ENCODE measurements at places on chromosomes 3 and 15.

GRCh38 chr15:26736502-26737248, 36.2 kb downstream of the GABRB3 start:
- DNase-seq, result no peak
- H3K4me1 ChIP-seq, result no peaks in the 10 kb centered on the region
- no peak overlapping the region for H3K4me3 ChIP-seq
- H3K27ac ChIP-seq, result no peak overlapping the region
- H3K36me3 ChIP-seq, result no peaks in the 10 kb centered on the region
- H3K27me3 ChIP-seq, result no peaks in the 10 kb centered on the region

DNA sequence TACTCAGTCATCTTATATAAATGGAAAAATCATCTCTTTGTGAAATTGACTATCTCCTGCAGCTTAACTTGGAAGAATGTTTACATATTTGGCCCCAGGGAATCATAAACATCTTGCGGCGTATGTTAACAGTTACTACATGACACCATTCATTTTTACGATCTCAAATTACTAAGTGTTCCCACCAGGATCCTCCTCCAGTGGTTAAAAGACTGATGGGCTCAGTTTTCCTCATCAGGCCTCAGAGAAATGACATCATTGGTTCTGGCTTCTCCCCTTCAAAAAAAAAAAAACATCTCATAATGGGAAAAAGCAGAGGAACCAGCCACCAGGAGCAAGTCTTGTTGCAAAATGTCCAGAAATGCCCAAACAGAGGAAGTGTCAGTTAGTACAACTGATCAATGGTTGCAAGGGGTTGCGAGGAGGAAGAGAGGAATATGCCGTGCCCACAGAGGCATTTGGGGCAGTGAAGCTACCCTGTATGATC, 70.5 kb upstream of the LIPC start:
- H3K4me3 ChIP-seq, result no peak overlapping the region
- H3K4me1 ChIP-seq, result peaks cover 26% of the 10 kb centered on the region
- H3K27me3 ChIP-seq, result no peaks in the 10 kb centered on the region
- DNase-seq, result peak; percentile 14
- no peaks in the 10 kb centered on the region for H3K36me3 ChIP-seq

GRCh38 chr15:61479613-61480012, 250.5 kb upstream of the RORA start:
- H3K27ac ChIP-seq, result no peak overlapping the region
- no peaks in the 10 kb centered on the region for H3K27me3 ChIP-seq
- H3K4me1 ChIP-seq, result no peaks in the 10 kb centered on the region
- DNase-seq, result no peak

DNA sequence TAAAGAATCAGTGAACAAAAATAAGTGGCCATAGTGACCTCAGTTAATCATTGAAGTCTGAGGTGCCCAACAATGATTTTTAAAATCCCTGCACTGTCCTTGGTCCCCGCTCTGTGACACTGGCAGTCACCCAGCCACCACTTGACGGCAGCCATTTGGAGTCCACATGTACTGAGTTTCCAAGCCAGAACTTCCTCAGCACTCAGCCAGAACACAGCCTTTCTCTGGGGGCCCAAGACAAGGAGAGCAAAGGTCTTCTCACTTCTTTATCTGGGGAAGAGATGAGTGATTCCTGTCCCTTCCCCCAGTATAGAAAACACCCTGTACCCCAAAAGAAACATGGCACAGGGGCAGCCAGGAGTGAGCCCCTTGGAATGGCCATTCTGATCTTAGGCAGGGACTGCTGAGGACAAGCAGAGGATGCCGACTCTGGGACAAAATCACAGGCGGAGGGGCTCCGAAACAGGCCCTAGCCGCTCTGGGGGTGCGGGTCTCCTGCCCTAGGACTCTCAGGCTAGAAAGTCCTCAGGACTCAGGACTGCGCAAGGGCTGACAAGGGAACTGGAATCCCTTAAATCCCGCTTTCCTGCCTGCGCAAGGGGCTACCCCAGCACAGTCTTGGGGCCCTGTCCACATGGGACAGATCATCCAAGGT, 12.8 kb downstream of the PAK6 start:
- no peak for DNase-seq
- H3K4me1 ChIP-seq, result peaks cover 31% of the 10 kb centered on the region
- H3K27me3 ChIP-seq, result peaks cover 4% of the 10 kb centered on the region
- no peak overlapping the region for H3K27ac ChIP-seq

DNA sequence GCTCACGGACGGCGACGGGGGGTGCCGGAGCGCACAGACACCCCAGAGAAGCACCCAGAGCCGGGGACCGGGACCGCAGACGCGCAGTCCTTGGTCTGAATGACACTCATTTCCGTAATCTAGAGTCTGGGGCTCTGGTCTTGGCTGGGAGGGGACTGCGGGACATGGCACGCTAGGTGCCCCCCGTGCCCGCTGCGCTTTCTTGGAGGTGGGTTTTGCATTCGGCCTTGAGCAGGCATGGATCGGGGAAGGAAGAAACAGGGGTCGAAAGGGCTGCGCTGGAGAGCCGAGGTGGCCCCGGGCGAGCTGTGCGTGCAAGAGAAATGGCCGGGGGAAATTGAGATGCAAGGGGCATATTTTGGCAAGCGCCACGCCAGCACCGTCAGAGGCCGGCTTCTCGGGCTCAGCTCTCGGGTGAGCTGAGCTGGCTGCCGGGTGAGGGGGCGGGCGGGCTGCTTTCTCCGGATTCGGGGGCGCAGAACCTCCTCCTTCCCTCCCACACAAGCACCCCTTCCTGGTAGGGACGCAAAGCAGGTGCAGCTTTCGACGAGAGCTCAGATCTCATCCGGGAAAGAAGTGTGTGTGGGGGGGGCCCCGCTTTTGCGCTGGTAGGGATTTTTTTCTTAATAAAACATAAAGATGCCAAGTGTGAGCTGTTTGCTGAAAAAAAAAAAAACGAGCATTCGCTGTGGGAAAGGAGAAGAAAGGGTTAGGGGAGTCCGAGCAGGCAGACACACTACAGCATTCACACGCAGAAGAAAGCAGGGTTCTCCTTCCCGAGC, 963 bp upstream of the NTRK3 start:
- H3K4me3 ChIP-seq, result no peak overlapping the region
- H3K4me1 ChIP-seq, result peaks cover 5% of the 10 kb centered on the region
- H3K27me3 ChIP-seq, result peaks cover 49% of the 10 kb centered on the region
- DNase-seq, result no peak

GRCh38 chr3:161560008-161560637, 63.5 kb downstream of the OTOL1 start:
- peaks cover 2% of the 10 kb centered on the region for H3K4me1 ChIP-seq
- no peaks in the 10 kb centered on the region for H3K36me3 ChIP-seq
- H3K4me3 ChIP-seq, result no peak overlapping the region
- H3K27ac ChIP-seq, result no peak overlapping the region

DNA sequence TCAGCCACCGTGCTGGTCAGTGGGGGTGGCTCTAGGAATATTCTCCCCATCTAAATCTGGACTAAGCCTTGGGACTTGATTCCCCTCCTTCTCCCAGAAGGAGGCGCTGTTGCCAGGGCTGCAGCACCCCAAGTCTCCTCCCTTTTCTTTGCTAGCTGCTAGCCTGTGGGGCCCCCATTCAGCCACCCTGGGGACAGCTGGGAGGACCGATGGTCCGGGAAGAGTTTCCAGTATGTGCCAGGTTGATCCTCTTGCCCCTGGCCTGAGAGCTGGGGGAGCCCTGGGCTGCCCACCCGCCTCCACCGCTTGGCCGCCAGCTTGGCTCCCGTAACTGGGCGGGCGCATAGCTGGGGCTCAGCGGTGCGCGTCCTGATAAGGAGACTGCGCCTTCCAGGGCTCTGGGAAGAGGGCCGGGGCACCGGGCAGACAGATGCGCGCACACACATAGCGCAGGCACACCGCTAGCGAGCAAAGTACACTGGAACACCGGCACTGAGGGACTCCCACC, 4.2 kb downstream of the SMAD6 start:
- H3K27me3 ChIP-seq, result no peaks in the 10 kb centered on the region
- DNase-seq, result no peak
- H3K27ac ChIP-seq, result peak overlapping the region; percentile 43
- peak overlapping the region; percentile 19 for H3K4me3 ChIP-seq

GRCh38 chr3:99638167-99638948, at the start of gene COL8A1:
Gene COL8A1 (plus strand): TSS chr3:99638594. CDS start chr3:99790683, 152,089 bp downstream.
- peak within 1 kb of the TSS; percentile 31 for H3K27ac ChIP-seq
- peaks cover 3% of the 10 kb centered on the region for H3K4me1 ChIP-seq
- DNase-seq, result peak; percentile 44
- H3K27me3 ChIP-seq, result no peaks in the 10 kb centered on the region

- H3K36me3 ChIP-seq, result no peaks in the 10 kb centered on the region
- H3K4me3 ChIP-seq, result no peak overlapping the region
- no peaks in the 10 kb centered on the region for H3K27me3 ChIP-seq
- no peak overlapping the region for H3K27ac ChIP-seq
- H3K4me1 ChIP-seq, result no peaks in the 10 kb centered on the region
- peak; percentile 20 for DNase-seq
Observed at GRCh38 chr3:17894434-17895060, 152.1 kb upstream of the TBC1D5 start.

DNA sequence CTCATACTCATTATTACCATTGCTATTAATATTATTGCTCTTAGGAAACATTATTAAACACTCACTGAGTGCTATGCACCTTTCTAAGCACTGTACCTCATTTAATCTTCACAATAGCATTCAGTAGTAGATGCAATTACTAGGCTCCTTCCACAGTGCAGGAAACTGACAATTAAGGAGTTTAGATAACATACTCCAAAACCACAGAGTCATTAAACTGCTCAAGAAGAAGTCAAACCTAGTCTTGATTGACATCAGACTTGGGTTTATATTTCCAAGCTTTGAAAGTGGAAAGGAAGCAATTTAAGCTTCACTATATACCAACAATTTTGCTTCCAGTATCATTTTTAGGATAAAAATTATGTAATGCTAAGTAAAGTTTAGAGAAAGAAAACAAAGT, 490.1 kb upstream of the ARRDC4 start:
- H3K36me3 ChIP-seq, result no peaks in the 10 kb centered on the region
- no peak overlapping the region for H3K4me3 ChIP-seq
- no peaks in the 10 kb centered on the region for H3K27me3 ChIP-seq
- DNase-seq, result no peak
- H3K27ac ChIP-seq, result no peak overlapping the region
- H3K4me1 ChIP-seq, result no peaks in the 10 kb centered on the region

- H3K4me1 ChIP-seq, result peaks cover 2% of the 10 kb centered on the region
- no peaks in the 10 kb centered on the region for H3K27me3 ChIP-seq
- no peak overlapping the region for H3K27ac ChIP-seq
- H3K36me3 ChIP-seq, result peaks cover 4% of the 10 kb centered on the region
- DNase-seq, result peak; percentile 39
Observed at GRCh38 chr3:32709346-32709745, 24.4 kb downstream of the CNOT10 start.

- no peak for DNase-seq
- peaks cover 3% of the 10 kb centered on the region for H3K4me1 ChIP-seq
- no peak overlapping the region for H3K4me3 ChIP-seq
- H3K27ac ChIP-seq, result no peak overlapping the region
- H3K27me3 ChIP-seq, result no peaks in the 10 kb centered on the region
Observed at GRCh38 chr3:71546821-71547220, 36.7 kb downstream of the FOXP1 start.

- no peaks in the 10 kb centered on the region for H3K36me3 ChIP-seq
- H3K4me3 ChIP-seq, result no peak overlapping the region
- DNase-seq, result no peak
- H3K4me1 ChIP-seq, result no peaks in the 10 kb centered on the region
Observed at GRCh38 chr3:8307545-8308110, 194.0 kb upstream of the LMCD1 start.

DNA sequence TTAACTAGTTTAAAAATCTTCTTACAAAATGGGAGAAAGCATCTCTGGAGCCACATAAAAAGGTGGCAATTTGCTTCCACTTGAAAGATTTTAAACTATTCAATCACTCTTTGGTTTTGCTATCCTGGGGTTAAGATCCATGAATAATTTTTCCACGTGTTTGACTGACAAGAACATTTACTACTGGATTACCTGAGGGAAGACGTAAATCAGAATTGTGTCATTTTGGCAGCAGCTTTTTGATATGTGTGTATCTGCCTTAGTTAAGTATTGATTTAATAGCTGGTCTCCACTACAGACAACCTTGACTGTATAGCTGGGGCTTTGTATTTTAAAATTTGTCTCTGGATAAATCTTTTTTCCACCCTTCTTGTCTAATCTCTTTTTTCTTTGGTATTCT, 228.3 kb downstream of the EPHA3 start:
- no peaks in the 10 kb centered on the region for H3K36me3 ChIP-seq
- no peak for DNase-seq
- no peak overlapping the region for H3K27ac ChIP-seq
- no peak overlapping the region for H3K4me3 ChIP-seq
- H3K4me1 ChIP-seq, result no peaks in the 10 kb centered on the region

- H3K27me3 ChIP-seq, result no peaks in the 10 kb centered on the region
- no peak for DNase-seq
- H3K27ac ChIP-seq, result no peak overlapping the region
- H3K36me3 ChIP-seq, result no peaks in the 10 kb centered on the region
- H3K4me1 ChIP-seq, result peaks cover 4% of the 10 kb centered on the region
- no peak overlapping the region for H3K4me3 ChIP-seq
Observed at GRCh38 chr3:138112362-138112761, 3.0 kb downstream of the DZIP1L start.

DNA sequence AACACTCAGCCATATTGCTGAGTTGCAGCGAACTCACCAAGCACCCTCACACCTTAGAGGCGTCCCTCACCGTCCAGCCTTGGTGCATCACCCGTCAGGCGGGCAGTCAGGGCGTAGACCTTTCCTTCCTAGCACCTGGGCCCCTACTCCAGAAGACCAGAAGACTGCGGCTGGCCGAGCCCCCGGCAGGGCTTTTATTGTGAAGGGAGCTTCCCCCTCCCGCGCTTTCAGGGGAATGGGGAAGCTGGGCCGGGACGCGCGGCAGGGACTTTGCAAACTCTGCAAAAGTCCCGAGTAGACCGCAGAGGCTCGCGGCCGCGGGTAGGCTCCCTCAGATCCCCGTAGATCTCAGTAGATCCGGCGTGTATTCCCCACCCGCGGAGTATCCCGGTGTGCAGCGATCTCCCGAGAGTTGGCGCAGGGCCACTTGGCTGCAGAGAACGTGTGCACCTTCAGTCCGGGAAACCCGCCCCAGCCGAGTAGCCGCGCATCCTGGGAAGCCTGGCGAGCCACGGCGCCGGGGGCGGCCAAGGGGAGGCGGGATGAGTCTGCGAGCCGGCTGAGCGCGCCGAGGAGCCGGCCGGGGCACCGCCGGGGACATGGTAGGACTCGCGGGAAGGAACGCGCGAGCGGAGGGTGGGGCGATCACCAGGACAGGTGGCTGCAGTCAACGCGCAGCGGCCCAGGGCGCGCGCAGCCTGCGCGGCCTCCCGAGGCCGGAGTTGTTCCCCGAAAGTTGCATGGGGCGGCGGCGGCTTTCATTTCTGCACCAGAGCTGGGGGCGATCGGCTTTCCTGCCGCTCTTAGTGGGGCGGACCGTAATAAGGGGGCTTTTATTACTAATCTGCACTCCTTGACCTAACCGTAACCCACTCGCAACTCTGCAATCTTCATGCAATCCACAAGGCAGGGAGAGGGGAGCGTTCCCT, at the start of gene GASK1A:
Gene GASK1A, plus strand, starts transcription at position 268 of the 929 bp plus-strand sequence. Its CDS starts 332 bp downstream, at position 600.
- H3K4me3 ChIP-seq, result peak within 1 kb of the TSS; percentile 67
- peak; percentile 26 for DNase-seq
- no peak within 1 kb of the TSS for H3K27ac ChIP-seq
- H3K4me1 ChIP-seq, result peaks cover 4% of the 10 kb centered on the region
- H3K27me3 ChIP-seq, result peaks cover 22% of the 10 kb centered on the region

- H3K4me1 ChIP-seq, result peaks cover 40% of the 10 kb centered on the region
- H3K36me3 ChIP-seq, result peaks cover 48% of the 10 kb centered on the region
- no peak overlapping the region for H3K27ac ChIP-seq
- no peaks in the 10 kb centered on the region for H3K27me3 ChIP-seq
Observed at GRCh38 chr15:74417225-74417624, 16.5 kb downstream of the SEMA7A start.

- H3K27me3 ChIP-seq, result no peaks in the 10 kb centered on the region
- no peaks in the 10 kb centered on the region for H3K36me3 ChIP-seq
- DNase-seq, result no peak
- H3K27ac ChIP-seq, result no peak overlapping the region
Observed at GRCh38 chr3:108899530-108899929, 54.1 kb downstream of the GUCA1C start.

Measured in trophoblast cell (in vitro differentiated cells and primary cell).